WERI-Rb-1 (cell line): ENCODE measurements at places on chromosomes 3 and 15.
A peak's percentile ranks its signal among the peaks of the same experiment; 100 is the strongest.

DNA sequence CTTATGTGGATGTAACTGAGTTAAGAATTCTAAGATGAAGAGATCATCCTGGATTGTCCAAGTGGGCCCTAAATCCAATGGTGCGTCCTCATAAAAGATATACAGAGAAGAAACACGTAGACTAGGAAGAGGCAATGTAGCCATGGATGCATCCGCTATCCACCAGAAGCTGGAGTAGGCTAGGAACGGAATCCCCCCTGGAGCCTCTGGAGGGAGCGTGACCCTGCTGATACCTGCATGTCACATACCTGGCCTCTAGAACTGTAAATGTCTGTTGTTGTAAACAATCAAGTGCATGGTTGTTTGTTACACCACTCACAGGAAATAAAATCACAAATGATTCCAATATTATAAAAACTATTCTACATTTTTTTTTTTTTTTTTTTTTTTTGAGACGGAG, 254.5 kb upstream of the RORA start:
- DNase-seq, result no peak

DNA sequence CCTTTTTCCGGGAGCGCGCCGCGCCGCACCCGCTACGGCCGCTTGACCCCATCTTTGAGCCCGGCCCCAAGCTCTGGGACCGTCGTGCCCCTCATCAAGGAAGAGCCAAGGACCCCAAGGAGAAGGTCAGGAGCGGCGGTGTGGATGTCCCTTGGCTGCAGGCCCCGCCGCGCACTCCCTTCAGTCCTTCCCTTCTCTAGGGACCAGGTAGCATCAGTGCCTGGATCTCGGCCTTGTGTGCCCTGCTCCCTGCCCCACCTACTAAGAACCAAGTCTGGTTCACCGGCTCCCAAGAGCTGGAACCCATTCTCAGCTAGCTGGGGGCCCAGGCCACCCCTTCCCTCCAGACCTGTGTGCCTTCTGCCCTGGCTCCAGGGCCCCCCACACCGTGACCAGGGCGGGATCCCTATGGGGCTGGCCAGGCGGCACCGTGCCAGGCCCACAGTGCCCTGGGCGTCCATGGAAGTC, 69.3 kb upstream of the CGNL1 start:
- DNase-seq, result no peak

DNA sequence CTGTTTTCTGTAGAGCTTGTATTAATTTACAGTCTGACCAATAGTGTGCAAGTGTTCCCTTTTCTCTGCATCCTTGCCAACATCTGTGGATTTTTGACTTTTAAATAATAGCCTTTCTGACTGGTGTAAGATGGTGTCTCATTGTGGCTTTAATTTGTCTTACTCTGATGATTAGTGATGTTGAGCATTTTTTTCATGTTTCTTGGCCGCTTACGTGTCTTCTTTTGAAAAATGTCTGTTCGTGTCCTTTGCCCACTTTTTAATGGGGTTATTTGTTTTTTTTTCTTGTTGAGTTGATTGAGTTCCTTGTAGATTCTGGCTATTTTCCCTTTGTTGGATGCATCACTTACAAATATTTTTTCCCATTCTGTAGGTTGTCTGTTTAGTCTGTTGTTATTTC, 7.6 kb upstream of the ACOX2 start:
- no peak for DNase-seq

- DNase-seq, result peak; percentile 33
Observed at GRCh38 chr15:79529157-79529785, 97.1 kb downstream of the MINAR1 start.

DNA sequence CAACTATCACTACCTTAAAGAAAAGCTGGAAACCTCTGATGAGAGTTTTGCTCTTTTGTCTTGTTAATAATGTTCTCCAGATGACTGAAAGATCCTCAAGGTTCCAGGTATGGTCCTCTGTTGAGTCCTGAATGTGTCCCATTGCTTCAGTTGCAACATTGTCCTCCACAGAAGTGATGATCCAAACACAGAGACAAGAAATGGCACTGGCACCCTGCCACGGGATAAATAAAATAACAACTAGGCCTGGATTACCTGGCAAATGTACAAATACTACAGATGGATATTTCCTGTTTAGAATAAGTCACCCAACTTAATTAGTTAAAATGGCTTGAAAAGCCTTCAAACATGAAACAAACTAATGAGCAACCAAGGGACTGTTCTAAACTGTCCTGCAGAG, 58.3 kb downstream of the EIF3J start:
- no peak for DNase-seq

DNA sequence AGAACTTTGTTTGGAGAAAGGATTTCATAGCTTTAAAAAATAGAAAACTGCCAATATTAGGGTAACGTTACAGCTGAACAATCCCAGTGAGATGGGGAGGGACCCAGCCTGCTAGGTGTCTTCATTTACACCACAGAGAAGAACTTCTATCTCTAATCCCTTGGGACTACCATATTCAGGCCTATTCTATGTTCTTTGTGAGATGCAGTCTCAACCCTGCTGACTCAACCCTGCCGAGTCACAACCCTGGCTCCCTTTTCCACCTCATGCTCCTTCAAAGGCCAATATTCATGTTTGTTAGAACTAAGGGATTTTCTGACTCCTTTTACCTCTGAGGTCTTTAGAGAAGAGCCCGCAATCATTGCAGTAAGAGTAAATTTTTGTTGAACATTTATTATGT, 350.5 kb downstream of the EPHB1 start:
- DNase-seq, result no peak
